ENCODE measurements at places on chromosomes 7 and 10.

DNA sequence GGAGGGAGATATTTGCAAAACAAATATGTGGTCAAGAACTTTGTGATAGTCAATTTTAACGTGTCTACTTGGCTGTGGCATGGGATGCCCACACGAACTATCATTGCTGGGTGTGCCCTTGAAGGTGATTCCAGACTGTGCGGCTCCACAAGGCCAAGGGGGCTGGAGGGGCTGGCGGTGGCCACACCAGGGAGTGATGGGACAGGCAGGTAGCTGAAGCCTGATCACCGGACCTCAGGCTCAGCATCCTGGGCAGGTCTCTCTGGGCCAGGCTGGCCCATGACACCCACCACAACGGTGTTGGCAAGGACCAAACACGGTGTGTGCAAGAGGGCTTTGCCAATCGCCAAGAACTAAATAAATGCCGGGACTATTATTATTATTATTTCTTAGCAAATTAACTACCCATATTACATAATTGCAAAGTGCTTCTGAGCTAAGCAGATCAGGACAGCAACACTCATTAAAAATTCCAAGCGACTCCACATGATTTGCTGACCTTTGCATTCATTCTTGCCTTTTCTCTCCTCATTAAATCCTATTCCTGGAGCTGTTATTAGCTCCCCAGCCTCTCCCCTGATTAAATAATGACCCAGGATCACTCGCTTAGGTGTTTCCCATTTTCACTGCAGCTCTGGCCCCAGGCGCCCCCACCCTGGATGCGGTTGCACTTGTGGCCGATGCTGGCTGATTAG, 35.4 kb upstream of the PPP2R2D start:
- no peak for DNase-seq

DNA sequence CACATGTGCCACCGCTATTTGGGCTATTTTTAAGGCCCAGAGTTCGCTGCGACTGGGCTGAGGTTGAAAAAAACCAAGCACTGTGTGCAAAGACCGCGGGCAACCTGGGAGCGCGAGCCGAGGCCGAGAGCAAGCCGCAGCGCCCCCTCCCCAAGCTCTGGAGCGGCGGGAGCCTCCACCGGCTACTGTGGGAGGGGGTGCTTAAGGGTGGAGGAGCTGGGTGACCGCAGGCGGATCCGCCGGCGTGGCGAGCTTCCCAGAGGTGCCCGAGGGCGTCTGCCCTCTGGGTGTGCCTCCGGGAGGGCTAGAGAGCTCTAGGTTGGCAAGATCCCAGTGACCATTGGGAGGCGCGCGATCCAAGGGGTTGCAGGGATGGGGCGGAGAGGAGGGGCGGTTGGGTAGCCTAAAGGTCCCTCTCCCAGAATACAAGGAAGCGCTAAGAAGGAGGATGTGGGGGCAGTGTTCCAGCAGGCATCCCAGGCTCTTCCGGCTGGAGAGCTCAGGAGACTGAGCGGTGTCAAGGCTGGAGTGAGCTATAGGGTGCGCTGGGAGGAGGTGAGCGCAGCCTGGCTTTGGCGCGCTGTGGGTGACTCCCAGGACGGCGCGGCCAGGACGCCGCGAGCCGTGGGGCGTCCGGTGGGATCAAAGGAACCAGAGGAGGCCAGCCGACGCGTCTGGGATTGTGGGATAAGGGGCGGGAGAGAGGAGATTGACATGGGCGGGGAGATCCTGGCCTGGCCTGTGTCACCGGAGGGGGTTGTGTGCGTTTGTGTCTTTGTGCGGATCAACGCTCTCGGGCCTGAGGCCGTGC, 8.0 kb downstream of the DLX5 start:
- no peak for DNase-seq

DNA sequence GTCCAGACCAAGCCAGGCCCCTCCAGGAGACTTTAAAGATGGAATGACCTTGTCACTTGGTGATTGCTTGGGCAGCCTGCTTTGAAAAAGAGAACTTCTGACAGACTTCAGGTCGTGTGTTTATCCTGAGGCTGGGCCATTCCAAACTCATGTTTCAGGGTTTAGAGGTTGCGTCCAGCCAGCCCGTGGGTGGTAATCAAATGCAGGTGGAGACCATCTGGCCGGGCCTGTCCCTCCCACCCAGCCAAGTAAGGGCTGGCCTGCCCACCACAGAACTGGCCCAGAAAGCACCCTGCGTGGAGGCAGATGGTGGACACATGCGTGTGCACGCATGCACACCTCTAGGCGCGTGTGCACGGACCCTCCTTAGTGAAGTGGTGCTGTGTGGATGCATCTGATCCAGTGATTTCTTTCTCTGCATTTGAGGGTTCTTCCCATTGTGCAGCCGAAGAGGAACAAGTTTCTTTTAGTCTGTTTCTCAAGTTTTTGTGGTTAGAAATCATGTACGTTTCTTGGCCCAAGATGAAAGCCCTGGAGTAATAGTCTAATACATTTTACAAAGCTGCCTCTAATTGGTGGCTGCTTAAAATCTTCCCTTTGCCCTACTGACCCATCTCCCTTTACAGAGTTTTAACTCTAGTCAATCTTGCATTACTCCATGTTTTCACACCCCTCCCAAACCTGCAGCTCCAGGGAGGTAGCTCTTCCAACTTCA, 43.0 kb downstream of the SUFU start:
- DNase-seq, result no peak

- no peak for DNase-seq
Observed at GRCh38 chr7:151714201-151714600, 162.7 kb downstream of the PRKAG2 start.

DNA sequence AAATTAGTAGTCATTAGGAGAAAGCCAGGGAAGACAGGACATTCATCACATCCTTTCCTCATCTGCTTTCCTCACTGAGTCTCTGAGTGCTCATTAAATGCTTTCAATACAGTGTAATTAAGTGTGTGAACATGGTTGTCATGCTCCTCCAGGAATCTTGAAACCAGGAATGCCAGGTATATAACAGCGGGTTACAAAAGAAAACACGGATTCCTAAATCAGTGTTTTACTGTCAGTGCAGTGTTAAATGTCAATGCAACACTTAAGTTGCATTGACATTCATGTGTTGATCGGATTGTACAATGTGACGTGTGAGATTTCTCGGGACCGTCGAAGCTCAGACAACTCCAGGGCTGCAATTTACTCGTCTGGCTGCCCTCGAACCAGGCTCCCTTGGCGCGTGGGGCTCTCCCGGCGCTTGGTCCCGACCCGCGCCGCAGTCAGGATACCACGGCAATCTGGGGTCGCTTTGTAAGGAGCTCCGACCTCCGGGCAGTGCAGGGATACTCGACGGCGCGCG, 455 bp upstream of the SPAG6 start:
- DNase-seq, result no peak

Measured in stimulated activated CD4-positive, alpha-beta T cell treated with anti-CD3 and anti-CD28 coated beads, Interleukin-12 subunit alpha, Interleukin-12 subunit beta, amount 100 ng/mL, for 24 hours (primary cell).